Bronchial epithelial cell (primary cell): ENCODE measurements at places on chromosomes 2 and 18.
A peak's percentile ranks its signal among the peaks of the same experiment; 100 is the strongest.

DNA sequence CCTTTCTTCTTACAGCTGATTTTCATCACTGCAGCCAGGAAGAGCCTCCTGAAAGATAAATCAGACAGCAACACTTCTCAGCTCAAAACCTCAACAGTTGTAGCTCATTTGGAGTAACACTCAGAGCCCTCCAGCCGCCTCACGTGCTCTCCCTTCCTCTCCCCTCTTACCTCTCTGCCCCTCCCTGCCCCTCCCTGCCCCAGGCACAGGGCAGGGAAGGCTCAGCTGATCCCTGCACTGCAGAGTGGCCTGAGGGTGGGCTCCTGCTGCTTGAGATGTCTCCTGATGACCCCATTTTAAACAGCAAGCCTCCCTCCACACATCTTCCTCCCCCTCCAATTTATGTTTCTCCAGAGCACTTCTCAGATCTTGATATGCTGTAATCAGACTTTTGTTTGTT, 54.4 kb downstream of the SH3YL1 start:
- no peak for DNase-seq

- peak; percentile 57 for DNase-seq
These were observed 3.6 kb upstream of the ST3GAL5 start for GRCh38 chr2:85892216-85892944.

- DNase-seq, result peak; percentile 2
These were observed 405.9 kb downstream of the XIRP2 start for GRCh38 chr2:167293943-167294775.

DNA sequence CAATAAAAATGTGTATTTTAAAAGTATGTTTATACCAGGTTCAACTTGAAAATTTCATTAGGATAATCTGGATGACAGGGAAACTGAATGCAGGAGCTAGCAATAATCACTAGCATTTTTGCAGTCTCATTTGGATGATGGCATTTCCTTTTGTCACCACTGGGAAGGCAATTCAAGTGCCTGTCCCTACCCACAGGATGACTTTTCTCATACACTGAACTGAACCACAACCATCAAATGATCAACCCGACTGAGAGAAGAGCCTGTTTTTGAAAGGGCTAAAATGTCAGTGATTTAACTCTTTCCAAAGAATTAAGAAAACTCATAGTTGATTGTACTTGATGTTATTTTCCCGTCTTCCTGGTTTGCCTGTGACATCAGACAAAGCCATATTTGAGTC, 115.0 kb downstream of the FAM124B start:
- no peak for DNase-seq

GRCh38 chr2:33108483-33109443, 162.0 kb downstream of the LTBP1 start:
- DNase-seq, result peak; percentile 72

DNA sequence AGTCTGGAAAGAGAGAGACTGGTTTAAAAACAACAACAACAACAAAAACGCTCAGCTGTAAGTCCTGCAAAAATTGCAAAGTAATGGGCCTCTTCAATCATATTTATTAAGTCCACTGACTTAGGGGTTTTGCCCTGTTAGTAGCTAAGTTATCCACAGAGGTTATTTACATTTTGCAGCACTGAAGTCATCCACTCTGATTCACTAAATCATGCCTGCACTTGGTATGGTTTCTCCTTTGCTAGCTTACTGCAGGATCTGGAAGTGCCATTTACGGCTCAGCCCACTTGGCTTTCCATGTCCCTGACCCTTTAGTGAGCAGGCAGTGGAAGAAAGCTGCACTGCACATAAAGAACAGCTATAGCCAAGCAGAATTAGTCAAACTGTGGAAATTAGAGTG, 484.4 kb downstream of the NRXN1 start:
- DNase-seq, result peak; percentile 96

DNA sequence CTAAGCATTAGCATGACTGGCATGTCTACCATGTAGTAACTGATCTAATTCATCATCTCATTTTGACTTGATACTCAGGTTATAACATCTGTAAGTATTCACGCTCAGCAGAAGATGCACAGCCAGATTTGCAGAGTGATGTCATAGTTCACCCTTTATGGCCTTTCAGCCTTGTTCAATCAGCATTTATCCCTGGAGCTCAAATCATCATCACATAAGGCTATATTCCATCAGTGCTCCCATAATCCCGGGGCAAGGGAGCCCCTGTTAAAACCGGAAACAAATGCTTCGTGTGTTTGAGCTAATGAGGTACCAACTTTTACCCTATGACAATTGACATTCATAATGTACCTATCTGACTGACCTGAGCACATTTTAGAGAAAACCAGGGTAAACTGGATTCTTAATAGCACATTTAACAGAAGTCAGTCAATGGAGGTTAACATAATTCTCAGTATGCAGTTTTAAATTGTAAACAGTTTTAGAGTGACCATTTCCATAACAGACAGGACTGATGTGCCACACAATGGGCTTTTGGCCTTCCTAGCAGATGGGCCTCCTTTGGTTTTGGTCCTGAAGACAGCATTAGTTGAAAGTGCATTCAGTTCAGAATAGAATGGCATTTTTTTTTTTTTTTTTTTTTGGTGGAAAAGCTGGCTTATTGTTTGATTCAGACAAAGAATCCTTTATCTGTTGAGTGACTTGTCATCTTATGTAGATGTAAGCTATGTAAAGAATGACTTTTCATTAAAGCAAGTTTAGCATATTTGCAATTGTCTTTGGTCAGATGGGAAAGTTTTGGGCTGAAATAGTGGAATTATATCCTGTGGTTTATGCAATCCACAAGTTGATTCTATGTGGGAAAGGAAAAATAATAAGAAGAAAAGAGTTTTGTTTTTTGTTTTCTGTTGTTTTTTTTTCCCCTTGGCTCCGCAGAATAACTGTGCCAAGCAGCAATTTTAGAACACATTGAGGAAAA, 866.0 kb upstream of the ACVR2A start:
- DNase-seq, result no peak

GRCh38 chr2:97662386-97662894, 1.4 kb downstream of the ACTR1B start:
- DNase-seq, result no peak
